Hematopoietic multipotent progenitor cell treated with erythropoietin and hydrocortisone succinate and interleukin-3 and kit ligand, for 17 days (in vitro differentiated cells): ENCODE measurements at places on chromosomes 6 and 20.

GRCh38 chr6:46254331-46254730 is 83.6 kb upstream of the ENPP5 start:
- no peak for DNase-seq

GRCh38 chr20:59804871-59805665 is 128.4 kb downstream of the SYCP2 start:
- no peak for DNase-seq

DNA sequence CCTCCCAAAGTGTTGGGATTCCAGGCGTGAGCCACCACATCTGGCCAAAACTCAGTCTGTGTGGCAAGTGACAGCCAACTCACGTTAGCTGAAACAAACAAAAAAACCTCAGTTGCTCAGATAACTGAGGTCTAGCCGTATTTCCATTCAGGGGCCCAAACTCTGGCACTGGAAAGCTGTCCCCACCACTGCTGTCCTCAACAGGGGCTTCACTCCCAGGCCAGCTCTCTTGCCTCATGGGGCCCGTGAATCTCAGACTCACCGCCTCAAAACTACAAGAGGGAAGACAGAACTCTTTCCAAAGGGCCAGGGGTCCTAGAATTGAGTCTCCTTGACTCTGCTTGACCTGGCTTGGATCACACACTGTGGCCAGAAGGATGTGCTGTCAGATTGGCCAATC is 7.4 kb downstream of the TTPAL start:
- DNase-seq = no peak

- no peak for DNase-seq
Measured at GRCh38 chr6:100230953-100231316, 233.8 kb downstream of the SIM1 start.

DNA sequence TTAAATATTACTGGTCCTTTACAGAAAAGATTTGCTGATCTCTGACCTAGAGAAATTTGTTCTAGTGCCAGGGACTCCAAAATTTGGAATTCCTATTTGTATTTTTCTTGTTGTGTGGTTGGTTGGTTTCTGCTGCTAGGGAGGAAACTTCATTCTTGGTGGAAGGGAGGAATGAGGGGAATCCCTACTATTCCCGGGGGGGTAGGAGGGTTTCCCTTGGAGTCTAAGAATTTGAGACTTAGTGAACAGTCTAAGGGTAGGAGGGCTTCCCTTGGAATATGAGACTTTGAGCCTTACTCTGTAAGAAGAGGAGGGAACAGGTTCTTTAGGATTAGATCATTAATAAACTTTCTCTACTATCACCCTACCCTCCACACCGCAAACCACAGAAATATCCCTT is 67.1 kb upstream of the ADGRF1 start:
- DNase-seq = no peak
